ENCODE measurements at places on chromosomes 7 and 10. TPM values are rescaled to one million over a fixed set of nuclear protein-coding genes. Genes with fewer than 3 reads are reported as not detected.

The ABCF2 gene
- total RNA-seq, result 33.9 TPM

The SNX10 gene
- total RNA-seq, result 17.5 TPM

The PRPS1L1 gene
- not detected for total RNA-seq

The ZNF777 gene
- 9.7 TPM for total RNA-seq

The ADAMTS14 gene
- not detected for total RNA-seq

The MYH16 gene
- total RNA-seq, result not detected

The ARID5B gene
- 86.3 TPM for total RNA-seq

The CSGALNACT2 gene
- 25.6 TPM for total RNA-seq

The PRLHR gene
- not detected for total RNA-seq

DNA sequence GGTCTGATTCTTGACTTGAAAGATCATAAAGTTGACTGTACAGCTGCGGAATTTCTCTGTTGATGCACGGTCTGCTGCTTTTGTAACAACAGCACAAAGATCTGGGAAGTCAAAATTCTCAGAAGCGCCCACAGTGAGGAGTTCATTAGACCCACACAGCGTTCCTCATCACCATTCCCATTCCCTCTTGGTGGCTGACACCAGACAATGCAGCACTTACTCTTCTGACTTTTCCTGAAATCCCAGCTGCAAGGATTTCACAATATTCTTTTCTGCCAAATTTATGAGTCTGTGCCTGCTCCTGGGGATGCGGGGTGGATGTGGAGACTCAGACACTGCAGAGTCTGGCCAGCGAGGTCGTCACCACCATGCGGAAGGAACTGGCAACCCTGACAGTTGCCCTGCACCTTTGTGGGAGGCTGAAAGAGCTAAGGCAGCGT lies 233.9 kb downstream of the FANK1 start:
- no peak for DNase-seq

GRCh38 chr7:17380736-17381662 lies 82.5 kb downstream of the AHR start:
- no peak for DNase-seq

- no peak for DNase-seq
Measured at GRCh38 chr10:76928565-76928964, 709.0 kb downstream of the KCNMA1 start.

DNA sequence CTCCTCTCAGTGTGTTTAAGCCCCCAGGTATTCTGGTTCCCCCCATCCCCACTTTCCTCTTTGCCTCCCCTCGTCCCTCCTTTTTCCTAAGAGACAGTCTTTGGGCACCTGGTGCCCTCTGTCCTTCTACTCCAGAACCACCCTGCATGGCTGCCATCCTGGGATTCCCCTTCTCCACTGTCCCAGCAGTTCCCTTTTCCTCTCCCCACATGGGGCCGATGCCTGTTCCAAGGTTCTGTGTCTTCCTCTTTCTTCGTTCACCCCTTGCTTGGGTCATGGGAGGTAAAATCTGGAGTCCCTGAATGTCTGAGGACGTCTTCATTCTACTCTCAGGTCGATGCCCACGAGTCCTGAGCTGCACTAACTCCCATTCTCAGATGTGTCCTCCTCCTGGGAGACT lies 120.8 kb downstream of the TAX1BP1 start:
- no peak for DNase-seq

GRCh38 chr7:117072620-117073118 lies 119.4 kb downstream of the ST7 start:
- DNase-seq, result no peak

- no peak for DNase-seq
Measured at GRCh38 chr10:110426294-110427181, 71.2 kb upstream of the DUSP5 start.

DNA sequence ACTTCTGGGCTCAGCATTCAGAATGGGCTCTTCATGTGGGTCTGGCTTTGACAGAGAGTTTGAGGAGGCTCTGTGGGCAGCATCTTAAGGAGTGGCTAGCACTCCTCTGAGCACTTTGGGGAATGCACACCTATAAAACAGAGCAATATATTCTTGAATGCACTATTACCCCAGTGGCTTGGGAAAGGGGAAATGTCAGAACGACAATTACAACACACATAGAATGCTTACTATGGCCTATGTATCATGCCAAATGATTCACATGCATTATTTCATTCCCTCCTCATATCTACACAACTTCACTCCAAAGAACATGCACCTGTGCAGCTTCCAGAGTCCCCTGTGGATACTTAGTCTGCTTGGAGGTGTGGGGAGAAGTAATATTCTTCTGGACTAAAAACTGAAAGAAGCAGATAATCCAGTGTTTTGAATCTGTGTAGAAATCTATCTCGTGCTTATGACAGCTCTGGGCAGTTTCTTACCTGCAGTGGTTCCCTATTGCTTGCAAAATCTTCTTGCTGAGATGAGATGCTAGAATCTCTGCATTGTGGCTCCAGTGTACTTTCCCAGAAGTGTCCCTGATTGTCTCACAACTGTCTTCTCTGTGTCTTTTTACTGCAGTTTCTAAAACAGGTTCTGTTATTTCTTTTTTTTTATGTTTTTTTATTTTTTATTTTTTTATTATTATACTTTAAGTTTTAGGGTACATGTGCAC lies 5.5 kb upstream of the MGAM start:
- no peak for DNase-seq

DNA sequence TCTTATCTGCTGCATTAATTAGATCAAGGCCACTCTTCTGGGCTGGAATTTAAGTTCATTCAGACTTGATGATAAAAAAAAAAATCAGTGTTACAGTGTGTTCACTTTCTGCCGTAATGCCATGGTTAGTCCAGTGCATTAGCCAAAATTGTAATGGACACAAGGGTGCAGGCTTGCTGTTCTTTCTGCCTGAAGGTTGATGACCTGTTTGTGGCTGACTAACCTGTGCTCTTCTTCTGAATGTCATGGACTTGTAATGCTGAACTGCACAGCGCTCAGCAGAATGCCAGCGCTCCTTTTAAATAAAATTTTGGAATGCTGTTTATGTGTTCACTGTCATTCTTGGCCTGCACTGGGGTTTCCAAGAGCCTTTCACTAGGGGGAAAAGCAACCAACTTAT lies 323.2 kb downstream of the ZNF248 start:
- DNase-seq, result no peak

DNA sequence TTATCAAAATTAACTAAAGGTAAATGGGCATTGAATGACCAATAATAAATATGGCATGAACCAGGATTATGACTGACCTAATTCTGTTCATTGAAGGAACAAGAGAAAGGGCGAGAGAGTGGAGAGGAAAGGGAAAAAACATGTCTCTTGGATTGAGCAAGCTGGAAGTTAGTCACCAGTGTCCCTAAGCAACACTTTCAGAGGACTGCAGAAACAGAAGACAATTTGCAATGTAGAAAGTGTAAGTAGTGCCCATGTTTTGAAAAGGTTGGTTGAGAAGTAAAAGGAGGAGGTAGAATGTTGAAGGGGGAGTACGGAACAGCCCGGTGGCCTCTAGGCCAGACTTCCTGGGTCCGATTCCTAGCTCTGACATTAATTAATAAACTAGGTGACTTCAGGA lies 94.6 kb downstream of the FAS start:
- DNase-seq, result no peak

DNA sequence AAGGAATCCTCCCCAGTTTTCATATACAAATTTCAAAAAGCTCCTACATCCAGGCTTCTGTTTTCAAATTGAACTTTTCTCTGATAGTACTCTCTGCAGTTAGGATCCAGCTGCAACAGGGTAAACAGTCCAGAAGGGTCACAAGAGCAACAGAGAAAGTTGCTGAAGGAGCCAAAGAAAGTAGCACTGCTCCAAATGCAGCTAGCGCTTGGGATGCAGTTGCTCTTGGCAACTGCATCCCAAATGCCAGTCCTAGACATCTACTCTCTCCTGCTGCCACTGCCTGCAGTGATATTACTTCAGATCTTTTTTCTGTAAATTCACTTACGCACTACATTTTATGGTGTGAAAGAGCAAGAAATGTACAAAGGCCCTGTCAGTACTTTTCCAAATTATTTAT lies 14.6 kb downstream of the GPR37 start:
- no peak for DNase-seq

GRCh38 chr7:75712517-75713361 lies 26.0 kb downstream of the HIP1 start:
- no peak for DNase-seq

- no peak for DNase-seq
Measured at GRCh38 chr10:20133669-20134189, 317.5 kb downstream of the PLXDC2 start.

- peak; percentile 33 for DNase-seq
Measured at GRCh38 chr7:142420554-142421362, 162.9 kb upstream of the PRSS58 start.

DNA sequence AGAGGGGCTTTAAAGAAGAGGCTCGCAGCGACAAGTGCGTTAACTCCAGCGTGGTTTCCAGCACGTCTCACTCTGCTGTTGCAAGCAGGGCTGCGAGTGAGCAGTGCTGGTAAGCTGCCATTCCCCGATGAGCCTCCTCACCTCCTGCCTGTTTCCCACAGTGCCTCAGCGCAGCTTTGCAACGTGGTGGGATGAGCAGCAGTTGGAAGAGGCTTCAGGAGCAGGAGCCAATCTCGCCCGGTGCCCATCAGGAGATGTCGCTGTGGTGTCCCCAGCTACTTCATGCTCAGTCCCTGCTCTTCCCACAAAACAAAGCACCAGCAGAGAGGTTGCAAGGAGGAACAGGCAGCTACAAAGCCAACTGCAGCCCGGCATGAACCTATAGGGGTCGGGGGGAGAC lies 2.4 kb upstream of the ADARB2 start:
- no peak for DNase-seq

Data from activated naive CD4-positive, alpha-beta T cell treated with anti-CD3 and anti-CD28 coated beads for 36 hours (primary cell).